Panc1 (cell line): ENCODE measurements at places on chromosomes 1 and 21.

DNA sequence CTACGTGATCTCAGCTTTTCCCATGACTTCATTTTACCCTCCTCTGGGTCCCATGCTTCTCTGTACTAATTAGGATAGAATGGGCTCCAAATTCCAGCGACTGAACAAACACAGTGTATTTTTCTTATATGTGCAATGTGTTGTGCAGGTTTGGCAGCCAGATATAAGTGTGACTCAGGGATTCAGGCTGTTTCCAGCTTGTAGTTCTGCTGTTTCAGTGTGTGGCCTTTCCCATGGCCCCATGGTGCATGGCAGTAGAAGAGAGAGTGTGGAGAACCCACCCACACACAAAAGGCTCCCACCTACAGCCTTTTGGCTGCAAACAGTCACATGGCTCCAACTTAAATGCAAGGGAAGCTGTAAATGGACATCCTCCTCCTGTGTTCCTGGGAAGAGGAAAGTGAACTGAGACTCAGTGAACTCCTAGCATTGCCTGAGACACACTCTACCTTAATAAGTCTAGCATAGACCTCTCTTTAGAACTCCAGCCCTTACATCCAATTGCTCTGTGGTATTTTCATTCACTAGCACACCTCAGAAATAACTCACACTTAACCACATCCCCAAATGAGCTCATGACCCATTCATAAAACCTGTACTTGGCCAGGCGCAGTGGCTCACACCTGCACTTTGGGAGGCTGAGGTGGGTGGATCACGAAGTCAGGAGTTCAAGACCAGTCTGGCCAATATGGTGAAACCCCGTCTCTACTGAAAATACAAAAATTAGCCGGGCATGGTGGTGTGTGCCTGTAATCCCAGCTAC is 58.7 kb downstream of the KIAA0040 start:
- no peak for DNase-seq

DNA sequence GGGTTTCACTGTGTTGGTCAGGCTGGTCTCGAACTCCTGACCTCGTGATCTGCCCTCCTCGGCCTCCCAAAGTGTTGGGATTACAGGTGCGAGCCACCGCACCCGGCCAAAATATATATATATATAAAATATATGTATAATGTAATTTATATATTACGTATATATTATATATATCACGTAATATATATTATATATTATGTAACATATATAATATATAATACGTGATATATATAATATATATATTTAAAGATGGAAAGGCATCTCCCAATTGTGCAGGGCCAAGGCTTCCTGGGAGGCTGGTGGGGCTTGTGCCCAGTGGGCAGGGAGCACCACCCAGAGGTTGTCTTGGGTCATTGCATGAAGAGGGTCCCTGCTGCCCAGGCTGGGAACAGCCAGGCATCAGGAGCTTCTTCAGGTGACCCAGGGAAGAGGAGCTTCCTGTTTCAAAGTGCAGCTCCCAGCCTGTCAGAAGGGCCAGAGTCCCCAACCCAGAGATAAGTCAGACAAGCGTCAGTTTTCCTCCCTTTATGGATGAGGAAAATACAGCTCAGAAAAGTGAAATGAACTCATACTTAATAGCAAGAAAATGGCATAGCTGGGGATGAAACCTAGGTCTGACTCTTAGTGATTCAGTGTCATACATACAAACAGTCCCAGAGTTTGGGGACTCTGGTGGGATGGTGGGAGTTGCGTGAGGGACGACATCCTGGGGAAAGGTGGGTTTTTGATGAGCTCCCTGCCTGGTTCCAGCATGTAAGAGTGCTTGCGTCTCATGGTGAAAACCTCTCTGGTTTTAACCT is 12.0 kb downstream of the UBE2Q1 start:
- no peak for DNase-seq

- no peak for DNase-seq
Observed at GRCh38 chr1:165843304-165843703, 15.9 kb downstream of the UCK2 start.

GRCh38 chr1:17207540-17207939 is 2.6 kb downstream of the PADI1 start:
- no peak for DNase-seq
